CD4-positive, alpha-beta T cell treated with Interleukin-21 for 1 hour (primary cell): ENCODE measurements at places on chromosomes 16 and 17.

DNA sequence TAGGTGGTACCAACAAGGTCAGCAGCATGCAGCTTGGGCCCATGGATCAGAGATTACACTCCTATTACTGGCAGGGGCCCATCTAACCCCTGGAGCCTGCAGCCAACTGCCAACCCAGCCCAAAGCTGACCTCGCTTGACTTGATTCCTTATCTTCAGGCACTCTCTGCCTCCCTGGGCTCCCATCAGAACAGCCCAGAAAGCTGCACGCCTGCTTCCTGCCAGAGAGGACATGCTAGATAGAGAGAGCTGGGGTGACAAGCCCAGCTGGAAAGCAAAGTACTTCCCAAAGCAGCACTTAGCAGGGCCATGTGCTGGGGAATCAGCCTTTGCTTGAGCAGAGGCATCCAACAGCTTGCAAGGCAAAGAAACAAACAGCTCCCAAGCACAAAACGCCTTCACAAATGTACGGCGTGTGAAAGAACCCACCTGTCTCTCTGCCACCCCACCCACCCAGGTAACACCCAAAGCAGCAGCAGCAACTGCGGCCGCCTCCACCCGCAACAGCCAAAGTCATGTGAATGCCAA is 74.2 kb upstream of the NLK start:
- DNase-seq = no peak

DNA sequence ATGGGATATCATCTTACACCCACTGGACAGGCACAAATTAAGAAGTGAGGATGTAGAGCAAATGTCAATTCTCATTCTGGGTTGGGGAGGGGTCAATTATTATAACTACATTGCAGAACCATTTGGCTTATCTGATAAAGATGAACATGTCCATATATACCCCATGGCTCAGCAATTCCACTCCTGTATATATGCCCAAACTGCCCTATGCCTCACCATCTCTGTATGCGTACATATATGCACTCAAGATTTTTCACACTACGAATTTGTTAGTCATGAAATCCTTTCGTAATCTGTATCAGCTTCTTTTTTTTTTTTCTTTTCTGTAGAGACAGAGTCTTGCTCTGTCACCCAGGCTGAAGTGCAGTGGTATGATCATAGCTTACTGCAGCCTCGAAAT is 20.8 kb upstream of the CNEP1R1 start:
- no peak for DNase-seq

- DNase-seq = peak; percentile 61
Measured at GRCh38 chr17:80220054-80220735, at the start of the genes SGSH and SLC26A11. Gene SGSH (minus strand): TSS chr17:80220333. CDS start chr17:80220313, 20 bp downstream. Gene SLC26A11 (plus strand): TSS chr17:80220427. CDS start chr17:80221561, 1,134 bp downstream.

- DNase-seq = peak; percentile 30
Measured at GRCh38 chr17:29591146-29591736, 1.7 kb upstream of the ANKRD13B start.

- no peak for DNase-seq
Measured at GRCh38 chr17:41318231-41318630, 2.7 kb upstream of the KRTAP17-1 start.

- DNase-seq = no peak
Measured at GRCh38 chr17:81907219-81908145, 3.7 kb downstream of the PCYT2 start.

- DNase-seq = no peak
Measured at GRCh38 chr17:48071654-48072053, 23.5 kb downstream of the NFE2L1 start.

- no peak for DNase-seq
Measured at GRCh38 chr16:88323041-88323440, 59.7 kb upstream of the ZNF469 start.

- no peak for DNase-seq
Measured at GRCh38 chr17:41061964-41062363, 2.0 kb upstream of the KRTAP2-3 start.

DNA sequence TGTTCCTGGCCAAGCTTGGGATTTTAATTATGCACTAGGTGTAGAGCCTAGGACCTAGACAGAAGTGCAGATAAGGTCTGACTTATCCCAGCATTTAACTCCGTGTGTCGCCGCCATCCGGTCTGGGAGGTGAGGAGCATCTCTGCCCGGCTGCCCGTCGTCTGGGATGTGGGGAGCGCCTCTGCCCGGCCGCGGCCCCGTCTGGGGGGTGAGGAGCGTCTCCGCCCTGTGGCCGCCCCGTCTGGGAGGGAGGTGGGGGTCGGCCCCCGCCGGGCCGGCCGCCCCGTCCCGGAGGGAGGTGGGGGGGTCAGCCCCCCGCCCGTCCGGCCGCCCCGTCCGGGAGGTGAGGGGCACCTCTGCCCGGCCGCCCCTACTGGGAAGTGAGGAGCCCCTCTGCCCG is 7.1 kb upstream of the B4GALNT2 start:
- DNase-seq = no peak

GRCh38 chr17:67629971-67630320 is 87.8 kb upstream of the NOL11 start:
- peak; percentile 43 for DNase-seq

DNA sequence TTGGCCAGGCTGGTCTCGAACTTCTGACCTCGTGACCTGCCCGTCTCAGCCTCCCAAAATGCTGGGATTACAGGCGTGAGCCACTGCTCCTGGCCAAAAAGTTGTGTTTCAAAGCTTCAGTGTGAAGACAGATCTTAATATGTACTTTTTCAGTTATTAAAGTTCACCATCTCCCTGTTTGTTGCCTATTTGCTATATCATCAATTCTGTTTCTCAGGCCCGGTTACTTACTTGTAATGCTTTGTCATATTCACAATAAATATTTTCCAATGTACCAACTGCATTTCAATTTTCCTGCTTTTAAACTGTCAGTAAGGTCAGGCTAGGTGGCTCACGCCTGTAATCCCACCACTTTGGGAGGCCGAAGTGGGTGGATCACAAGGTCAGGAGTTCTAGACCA is 22.5 kb downstream of the FANCA start:
- no peak for DNase-seq

DNA sequence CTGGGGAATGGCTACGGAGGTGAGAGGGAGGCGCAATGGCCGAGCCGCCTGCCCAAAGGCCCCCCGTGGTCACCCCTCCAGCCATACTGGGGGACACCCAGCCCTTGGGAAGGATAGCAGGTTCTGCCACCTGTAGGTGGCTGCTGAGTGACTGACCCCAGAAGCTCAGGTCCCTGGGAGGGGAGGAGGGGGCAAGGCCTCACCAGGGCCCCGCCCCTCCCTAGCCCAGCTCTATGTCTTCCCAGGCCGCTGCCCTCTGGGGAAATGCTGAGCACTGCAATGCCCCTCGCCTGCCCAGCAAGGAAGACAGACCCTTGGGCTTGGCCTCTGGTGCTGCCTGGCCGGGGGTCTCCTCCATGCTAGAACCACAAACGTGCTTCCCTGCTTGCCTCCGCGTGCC is 11.4 kb upstream of the CLDN9 start:
- no peak for DNase-seq

GRCh38 chr16:10338426-10338825 is 47.4 kb upstream of the ATF7IP2 start:
- no peak for DNase-seq

- no peak for DNase-seq
Measured at GRCh38 chr16:57821149-57821971, 19.1 kb upstream of the KIFC3 start.

GRCh38 chr16:19330841-19331397 is 45.4 kb downstream of the CLEC19A start:
- no peak for DNase-seq

GRCh38 chr17:2854143-2855055 is 58.2 kb downstream of the RAP1GAP2 start:
- DNase-seq = no peak

DNA sequence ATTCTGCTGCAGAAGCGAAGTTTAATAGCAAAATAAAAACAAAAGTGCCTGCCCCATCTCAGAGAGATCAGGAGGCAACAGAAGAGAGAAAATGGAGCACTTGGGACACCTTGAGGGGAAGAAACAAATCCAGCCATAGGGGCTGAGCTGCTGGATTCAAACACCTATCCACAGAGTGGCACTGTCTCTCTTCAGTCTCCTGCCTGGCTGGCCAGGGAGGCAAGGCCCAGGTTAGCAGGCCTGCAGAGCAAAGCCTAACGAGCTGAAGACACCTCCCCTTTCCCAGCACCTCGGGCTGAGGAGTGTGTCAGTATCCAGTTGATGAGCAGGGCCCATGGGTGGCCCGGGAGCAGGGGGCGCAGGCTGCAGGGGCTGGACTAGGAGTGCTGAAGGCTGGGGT is 8.8 kb upstream of the KRT31 start:
- no peak for DNase-seq

- DNase-seq = peak; percentile 62
Measured at GRCh38 chr17:2482218-2482617, 29.5 kb downstream of the METTL16 start.
